ENCODE measurements at places on chromosomes 16 and 17.

GRCh38 chr16:11274964-11275363 lies 1.3 kb downstream of the PRM2 start:
- no peak for DNase-seq

DNA sequence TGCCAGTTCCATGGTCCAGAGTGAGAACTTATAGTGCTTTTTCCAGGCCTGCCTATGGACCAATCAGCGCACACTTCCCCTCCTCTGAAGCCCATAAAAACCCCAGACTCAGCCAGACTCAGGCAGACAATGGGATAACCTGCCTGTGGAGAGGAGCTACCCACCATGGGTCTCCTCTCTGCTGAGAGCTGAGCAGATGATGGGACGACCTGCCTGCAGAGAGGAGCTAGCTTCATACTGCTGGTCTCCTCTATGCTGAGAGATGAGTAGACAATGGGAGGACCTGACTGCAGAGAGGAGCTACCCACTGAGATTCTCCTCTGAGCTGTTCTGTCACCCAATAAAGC lies 144.7 kb downstream of the MYO1D start:
- no peak for DNase-seq

GRCh38 chr16:31080756-31081419 lies 6.7 kb downstream of the ZNF646 start:
- DNase-seq: peak; percentile 83

GRCh38 chr16:53881371-53881770 lies 177.4 kb downstream of the FTO start:
- DNase-seq: no peak

DNA sequence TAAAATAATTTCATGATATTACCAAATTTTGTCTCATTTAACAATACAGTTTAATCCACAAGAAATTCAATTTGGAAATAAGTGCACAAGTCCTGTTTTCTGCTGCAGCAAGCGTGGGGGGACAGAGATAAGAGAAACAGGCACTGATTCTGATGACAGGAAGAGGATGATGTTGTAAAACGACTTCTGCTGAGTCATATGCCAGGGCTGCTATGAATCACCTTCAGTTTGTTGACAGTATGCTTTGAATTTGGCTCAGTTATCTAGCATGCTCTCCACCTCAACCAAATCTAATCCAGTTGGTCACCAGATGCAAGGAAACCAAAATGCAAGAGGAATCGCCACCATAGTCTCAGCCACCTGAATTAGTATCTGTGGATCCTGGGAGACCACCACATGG lies 244.1 kb upstream of the MON1B start:
- DNase-seq: peak; percentile 2

GRCh38 chr17:38701504-38702165 lies 3.4 kb upstream of the MLLT6 start:
- peak; percentile 29 for DNase-seq

- DNase-seq: no peak
Observed at GRCh38 chr17:44022246-44022645, 7.5 kb upstream of the TMEM101 start.

DNA sequence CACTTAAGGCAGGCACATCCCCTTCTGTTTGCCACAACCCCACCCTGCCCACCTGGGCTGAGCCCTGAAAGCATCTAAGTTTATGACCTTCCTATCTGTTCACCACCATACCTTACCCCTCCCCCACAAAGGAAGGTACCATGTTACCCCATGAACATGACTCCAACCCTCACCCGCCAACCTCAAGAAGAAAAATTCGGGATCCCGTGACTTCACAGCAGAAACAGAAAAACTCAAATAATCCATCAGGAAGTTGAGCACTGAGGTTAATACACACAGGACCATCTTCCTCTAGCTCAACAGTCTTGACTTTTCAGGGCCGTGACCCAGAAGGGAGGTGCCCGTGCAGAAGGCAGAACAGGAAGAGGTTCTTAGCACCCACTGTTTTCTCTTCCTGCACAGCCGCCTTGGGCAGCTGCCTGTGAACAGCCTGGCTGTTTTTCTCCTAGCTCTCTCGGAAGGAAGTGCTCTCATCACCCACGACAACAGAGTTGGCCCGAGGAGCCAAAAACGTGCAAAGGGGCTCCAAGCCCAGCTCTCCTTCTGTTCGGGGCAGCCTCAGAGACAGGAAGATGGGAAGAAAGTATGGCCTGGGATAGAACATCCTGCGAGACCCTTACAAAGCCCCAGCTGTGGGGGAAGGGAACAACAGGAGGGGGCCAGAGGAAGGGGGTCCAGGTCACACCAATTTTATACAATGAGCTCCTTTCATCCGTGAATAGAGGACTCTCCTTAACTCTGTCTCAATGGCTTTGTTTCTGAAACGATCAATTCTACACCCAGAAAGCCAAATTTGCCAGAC lies 101.1 kb downstream of the XYLT1 start:
- DNase-seq: peak; percentile 96

DNA sequence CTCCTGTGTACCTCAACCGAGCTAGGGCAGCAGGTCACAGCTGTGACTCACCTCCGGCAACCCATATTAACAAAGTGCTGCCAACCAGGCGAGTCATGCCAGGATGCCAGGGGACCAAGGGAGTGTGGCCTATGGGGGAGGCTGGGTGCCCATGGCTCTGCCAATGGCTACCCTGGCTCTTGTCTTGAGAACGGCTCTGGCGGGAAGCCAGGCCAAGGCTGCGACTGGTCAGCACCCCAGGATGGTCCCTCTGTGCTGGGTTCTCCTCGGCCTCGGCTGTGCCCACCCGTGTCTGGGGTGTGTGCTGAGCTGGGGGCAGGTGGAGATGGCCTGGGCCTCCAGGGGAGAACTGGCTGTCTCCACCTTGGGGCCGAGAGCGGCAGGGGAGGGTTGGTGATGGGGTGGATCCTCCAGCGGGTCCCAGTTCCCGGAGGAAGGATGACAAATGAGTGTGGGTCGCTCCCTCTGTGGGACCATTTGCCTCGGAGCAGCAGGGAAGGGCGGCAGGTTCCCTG lies 75.8 kb downstream of the MRC2 start:
- DNase-seq: no peak

GRCh38 chr16:1355591-1355990 lies 3.9 kb downstream of the GNPTG start:
- no peak for DNase-seq

- no peak for DNase-seq
Observed at GRCh38 chr17:17904166-17905035, 67.6 kb upstream of the SREBF1 start.

DNA sequence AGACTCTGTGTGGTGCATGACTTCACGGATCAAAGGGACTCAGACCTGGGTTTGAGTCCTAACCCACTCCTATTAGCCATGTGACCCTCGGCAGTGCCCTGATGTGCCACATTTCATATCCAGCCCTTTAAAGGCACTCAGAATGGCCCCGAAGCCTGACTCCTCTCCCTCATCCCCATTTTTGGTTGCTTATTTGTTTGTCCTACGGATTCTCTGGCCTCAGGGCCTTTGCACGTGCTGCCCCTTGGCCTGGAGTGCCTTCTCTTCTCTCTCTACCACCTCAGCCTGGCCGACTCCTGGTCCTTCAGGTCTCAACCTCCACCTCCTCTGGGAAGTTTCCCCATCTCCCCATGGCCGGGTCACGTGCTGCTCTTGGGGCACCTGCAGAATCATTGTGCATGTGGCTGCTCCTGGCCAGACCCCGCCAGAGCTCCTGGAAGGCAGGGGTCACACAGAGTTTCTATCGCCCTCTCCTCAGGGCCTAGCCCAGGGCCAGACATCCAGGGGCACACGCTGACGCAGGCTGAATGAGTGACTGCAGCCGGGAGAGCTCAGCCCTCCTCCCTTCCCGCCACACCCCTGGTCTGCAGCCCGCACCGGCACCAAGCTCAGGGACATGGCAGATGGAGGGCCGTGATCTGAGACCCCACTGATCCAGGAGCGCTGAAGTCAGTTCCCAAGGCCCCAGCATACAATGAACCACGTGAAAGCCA lies 22.0 kb upstream of the CIBAR2 start:
- DNase-seq: no peak
